ENCODE measurements at places on chromosomes 11 and 22.

- DNase-seq, result no peak
Observed at GRCh38 chr11:87897921-87898320, 277.3 kb downstream of the RAB38 start.

- DNase-seq, result no peak
Observed at GRCh38 chr11:12750181-12750580, 76.0 kb downstream of the TEAD1 start.

GRCh38 chr22:38733724-38734381 is 21.9 kb downstream of the SUN2 start:
- no peak for DNase-seq

- DNase-seq, result no peak
Observed at GRCh38 chr11:17394743-17395390, 6.4 kb upstream of the KCNJ11 start.

DNA sequence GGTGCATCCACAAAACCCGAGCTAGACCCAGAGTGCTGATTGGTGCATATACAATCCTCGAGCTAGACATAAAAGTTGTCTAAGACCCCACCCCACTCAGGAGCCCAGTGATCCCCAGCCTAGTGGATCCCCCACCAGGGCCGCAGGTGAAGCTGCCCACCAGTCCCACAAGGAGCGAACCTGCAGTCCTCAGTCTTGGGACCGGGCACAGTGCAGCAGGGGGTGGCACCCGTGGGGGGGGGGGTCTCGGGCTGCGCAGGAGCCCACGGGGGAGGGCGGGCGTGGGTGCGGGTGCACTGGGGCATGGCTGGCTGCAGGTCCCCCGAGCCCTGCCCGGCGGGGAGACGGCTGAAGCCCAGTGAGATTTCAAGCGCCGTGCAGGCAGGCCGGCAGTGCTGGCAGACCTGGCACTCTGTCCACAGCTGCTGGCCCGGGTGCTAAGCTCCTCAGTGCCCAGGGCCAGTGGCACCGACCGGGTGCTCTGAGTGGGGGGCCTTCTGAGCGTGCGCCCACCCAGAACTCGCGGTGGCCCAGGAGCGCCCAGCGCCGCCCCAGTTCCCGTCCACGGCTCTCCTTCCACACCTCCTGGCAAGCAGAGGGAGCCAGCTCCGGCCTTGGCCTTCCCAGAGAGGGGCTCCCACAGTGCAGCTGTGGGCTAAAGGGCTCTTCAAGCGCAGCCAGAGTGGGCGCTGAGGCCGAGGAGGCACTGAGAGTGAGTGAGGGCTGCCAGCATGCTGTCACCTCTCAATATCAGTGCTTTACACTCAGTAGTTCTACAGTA is 989.1 kb downstream of the FAM181B start:
- DNase-seq, result no peak

DNA sequence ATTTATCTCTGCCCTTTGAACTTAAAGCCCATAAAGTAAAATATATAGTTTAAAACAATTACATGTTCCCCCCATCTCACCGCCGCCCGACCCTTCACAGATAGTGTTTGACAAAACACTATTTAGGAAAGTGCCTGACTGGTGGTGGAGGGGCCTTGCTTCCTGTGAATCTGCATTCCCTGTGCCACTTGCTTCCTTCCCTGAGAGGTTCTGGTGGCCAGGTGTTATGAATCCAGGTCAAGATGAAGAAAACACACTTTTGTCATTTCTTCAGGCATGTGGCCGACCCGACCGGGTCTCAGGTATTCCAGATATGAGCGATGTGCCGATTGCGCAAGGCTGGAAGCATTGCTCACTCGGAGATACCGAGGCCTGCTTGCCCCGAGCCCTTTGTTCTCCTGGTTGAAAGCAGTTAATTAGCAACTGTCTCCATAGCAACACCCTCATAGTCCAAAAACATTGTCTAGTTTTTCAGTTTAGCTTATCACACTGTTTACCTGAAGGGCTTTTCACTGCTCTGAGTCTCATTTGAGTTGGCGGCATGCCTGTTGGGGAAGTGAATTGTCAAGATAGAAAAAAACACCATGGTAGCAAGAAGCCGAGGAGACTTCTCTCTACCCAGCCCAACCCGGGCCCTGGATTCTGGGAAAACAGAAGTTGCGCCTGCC is 128.3 kb downstream of the TEAD1 start:
- DNase-seq, result no peak

- no peak for DNase-seq
Observed at GRCh38 chr22:17135153-17135760, 14.1 kb upstream of the TMEM121B start.

DNA sequence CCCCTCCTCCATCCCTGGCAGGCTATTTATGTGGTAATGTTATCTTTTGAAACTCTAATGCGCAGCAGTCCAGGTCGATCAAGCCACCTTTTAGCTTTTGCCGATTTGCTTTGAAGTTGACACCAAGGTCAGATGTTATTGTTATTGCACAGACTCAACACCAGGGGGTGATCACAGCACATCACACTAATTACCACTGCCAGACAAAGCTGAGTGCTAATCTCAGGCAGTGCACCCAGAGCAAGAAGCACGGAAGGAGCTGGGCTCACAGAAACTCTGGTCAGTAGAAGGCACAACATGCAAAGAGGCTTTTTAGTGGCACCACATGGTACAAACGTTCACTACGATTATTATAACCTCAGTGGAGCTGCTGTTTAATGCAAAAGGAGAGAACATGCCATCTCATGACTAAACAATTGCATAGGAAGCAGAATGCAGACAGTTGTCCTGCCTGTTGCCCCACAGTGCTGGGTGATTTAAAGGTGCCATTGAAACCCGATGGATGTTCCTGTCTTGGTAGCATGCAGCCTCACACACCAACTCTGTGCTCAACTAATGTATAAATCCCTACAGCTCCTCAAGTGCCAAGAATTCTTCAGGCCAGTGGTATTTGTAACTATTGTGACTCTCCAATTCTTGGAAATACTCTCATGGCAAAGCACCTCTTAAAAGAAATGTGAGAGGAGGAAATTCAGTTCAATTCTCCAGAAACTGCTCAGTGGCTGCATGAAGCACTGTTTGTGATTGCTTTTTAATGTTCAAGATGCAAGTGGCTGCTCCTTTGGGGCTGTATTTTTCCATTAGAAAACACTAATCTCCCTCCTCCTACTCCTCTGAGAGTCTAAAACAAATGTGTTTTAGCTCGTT is 353.9 kb upstream of the DDI1 start:
- peak; percentile 61 for DNase-seq

DNA sequence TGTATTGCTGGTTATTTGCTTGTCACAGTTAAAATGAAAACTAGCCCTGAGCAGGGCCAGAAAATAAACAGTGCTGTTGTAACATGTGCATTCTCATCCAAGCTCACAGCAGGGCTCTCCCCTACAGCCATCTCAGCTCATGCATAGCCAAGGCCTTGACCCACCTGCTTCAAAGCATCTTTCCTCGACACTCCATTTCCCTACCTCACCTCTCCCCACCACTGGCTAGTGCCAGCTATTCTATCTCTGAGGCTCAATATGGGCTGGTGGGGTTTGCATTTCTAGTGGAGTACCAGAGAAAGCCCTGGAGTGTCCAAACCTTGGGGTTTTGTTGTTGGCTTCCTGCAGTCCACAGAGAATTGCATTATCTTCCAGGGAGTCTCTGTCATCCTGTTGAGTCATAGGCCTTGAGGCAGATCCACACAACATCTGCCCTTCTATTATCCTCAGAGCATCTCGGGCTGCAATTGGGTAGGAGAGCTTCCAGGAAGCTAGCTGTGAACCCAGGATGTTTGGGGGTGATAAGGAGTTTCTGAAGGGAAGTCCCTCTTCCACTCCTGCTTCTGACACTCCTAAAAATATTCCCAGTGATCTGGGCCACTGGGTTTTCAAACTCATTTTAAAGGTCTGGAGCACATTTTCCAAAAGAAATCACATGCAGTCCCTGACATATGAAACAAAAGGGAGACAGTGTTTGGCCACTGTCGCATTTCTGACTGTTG is 36.1 kb upstream of the AMOTL1 start:
- DNase-seq, result peak; percentile 61

- DNase-seq, result no peak
Observed at GRCh38 chr11:121250843-121251242, 41.7 kb upstream of the SC5D start.

DNA sequence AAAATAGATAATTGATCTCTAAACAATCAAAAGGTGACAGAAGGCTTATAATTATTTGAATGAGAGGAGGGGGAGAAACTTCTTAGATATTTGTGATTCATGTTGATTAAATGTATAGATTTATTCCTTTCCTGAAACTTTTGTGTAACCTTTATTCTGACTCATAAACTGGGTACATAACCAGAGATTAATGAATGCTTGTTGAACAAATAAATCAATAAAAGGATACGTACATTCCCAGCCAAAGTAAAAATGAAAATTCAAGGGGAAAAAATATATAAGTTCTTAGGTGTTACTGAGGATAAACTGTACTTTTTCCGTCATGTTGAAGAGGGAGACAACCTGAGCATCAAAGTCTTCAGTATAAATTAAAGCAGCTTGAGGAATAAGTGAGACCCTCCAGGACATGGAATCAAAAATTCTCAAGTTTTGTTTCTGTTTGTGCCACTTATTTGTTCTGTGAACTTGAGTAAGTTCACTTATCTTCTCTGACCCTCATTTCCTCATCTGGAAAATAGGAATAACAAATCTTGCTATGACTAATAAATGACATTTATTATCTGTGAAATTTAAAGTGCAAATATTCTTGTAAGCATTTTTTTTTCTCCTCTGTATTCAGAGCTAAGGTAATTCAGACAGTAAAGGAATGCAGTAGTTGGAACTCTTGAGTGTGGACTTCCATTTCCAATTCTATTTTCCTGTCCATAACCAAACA is 195.4 kb downstream of the METTL15 start:
- no peak for DNase-seq

DNA sequence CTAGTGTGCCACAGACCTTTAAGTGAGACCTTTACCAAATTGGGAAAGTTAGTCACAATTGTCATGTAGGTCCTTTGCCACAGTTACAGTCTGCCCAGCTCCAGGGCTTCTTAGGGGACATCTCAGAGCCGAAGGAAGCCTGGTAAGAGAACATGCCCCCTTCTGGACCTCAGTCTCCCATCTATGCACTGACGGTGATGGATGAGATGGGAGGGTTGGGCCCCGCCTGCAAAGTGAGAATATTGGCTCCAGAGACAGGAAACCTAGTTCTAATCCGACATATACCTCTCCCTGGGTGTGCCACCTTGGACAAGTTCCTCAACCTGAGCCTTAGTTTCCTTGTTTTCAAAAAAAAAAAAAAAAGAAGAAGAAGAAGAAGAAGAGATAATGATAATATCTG is 85.1 kb upstream of the NAV2 start:
- no peak for DNase-seq

- no peak for DNase-seq
Observed at GRCh38 chr11:76947800-76948199, 86.4 kb upstream of the B3GNT6 start.

GRCh38 chr11:94803491-94803890 is 35.3 kb downstream of the AMOTL1 start:
- no peak for DNase-seq

- DNase-seq, result no peak
Observed at GRCh38 chr11:100703801-100704575, 16.9 kb downstream of the ARHGAP42 start.

DNA sequence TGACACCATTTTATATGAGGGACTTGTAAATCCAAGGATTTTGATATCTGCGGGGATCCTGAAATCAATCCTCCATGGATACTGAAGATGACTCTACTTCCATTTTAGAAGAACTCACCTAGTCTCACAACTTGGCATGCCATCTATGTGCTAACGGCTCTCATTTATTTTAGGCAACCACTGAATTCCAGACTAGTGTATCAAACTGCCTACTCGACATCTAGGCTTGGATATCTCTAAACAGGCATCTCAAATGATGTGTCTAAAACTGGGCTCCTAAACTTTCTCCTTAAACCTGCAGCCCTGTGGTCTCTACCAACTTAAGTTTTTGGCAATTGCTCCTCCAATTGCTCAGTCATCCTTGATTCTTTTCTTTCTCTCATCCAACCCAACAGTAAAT is 31.2 kb upstream of the CLNS1A start:
- DNase-seq, result no peak

DNA sequence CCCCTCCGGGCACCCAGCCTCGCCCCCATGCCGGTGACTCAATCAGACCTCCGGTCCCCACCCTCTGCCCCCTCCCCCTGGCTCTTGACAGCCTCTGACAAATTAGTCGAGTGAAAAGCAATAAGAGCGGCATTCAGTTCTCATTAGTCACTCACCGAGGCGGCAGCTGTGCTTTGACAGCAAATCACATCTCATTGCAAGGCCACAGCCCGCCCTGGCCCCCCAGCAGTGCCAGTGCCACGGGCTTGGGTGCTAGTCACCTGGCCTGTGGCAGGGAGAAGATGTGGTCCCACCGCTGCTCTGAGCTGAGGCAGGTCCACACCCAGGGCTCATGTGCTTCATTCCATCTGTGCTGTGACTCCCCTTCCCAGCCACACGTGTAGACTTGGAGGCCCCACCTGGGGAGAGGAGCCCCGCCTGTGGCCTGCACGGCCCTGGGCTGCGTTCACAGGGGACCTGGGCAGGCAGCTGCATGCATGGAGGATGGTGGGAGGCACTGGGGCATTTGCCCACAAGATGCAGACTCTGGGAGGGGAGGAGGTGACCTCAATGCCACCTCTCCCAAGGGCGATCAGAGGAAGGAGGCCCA is 7.4 kb upstream of the TH start:
- peak; percentile 18 for DNase-seq

GRCh38 chr22:50317674-50318073 is 9.1 kb downstream of the DENND6B start:
- no peak for DNase-seq

DNA sequence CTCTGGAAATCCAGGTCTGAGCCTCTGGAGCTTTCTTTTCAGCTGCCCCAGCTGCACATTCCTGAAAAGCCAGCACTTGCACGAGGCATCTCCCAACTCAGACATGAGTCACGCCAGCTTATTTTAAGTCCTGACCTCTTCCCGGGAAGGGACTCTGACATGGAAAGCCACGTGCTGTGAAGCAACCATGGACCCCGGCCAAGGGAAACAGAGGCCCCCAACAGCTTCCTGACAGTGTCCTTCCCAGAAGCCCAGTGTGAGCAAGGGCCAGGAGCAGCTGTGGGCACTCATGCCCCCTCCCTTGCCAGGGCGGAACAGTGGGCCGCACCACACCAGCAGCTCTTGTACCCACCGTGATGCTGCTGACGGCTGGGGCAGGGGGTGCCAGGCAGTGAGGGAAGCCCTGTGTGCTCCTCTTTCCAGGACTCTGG is 118.8 kb upstream of the CADM1 start:
- DNase-seq, result peak; percentile 95

DNA sequence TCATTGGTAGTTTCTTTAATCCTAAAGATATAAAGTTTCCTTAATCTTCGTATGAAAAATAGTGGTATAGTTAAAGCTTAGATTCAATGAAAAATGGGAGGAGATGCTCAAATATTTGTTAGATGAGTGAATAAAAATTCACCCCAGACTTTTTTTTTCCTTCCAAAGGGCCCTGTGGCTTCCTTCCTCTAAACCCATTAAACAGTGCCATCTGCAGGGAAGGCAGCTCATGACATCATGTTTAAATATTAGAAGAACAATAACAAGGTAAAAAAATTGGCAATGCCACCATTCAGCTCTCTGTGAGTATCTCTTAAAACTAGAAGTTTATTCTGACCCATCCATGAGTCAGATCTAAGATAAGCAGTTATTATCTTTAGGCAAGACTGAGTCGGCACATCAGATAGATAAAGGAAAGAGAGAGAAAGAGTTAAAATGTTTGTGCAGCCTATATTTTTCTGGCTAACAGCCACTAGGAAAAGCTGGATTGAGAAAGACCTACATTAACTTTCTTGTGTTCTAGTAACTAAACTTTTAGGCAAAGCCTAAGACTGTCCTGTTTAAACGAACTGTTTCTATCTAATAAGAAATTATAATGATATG is 19.1 kb upstream of the OOSP1 start:
- no peak for DNase-seq

GRCh38 chr11:88183233-88183632 is 8.0 kb upstream of the RAB38 start:
- no peak for DNase-seq

All from fibroblast of skin of left quadriceps (primary cell).